ENCODE measurements at places on chromosomes 1 and 21. TPM values are rescaled to one million over a fixed set of nuclear protein-coding genes. Genes with fewer than 3 reads are reported as not detected.

C1orf210 gene
- not detected for total RNA-seq

KRTAP19-1 gene
- total RNA-seq: not detected

TNFRSF14 gene
- 183 TPM for total RNA-seq

CFAP74 gene
- not detected for total RNA-seq

SLC35F3 gene
- 0.49 TPM for total RNA-seq

ANKRD45 gene
- total RNA-seq: not detected

MECR gene
- 33.0 TPM for total RNA-seq

CA14 gene
- total RNA-seq: not detected

MROH9 gene
- not detected for total RNA-seq

LRRC3 gene
- total RNA-seq: 4.8 TPM

- DNase-seq: no peak
Observed at GRCh38 chr1:183859119-183859518, 54.2 kb downstream of the RGL1 start.

DNA sequence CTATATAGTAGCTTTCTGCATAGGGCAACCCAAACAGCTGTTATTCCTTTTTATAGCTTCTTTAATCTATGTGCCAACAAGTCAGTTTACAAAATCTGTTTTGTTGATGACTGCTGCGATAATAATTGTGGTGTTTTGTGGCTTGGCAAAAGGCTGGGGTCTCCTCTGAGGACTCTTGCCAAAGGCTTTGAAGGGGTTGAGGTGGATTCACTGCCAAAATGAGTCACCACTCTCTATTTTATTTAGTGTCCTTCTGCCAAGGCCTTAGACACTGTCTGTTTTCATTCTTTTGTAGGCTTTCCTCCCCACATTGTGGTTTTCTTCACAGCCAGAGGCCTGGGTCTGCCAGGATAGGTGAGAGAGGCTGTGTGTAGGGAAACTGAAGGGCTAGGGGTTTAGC is 161.8 kb downstream of the NFIA start:
- DNase-seq: no peak

- DNase-seq: no peak
Observed at GRCh38 chr1:113868387-113869083, 3.0 kb downstream of the PTPN22 start.

DNA sequence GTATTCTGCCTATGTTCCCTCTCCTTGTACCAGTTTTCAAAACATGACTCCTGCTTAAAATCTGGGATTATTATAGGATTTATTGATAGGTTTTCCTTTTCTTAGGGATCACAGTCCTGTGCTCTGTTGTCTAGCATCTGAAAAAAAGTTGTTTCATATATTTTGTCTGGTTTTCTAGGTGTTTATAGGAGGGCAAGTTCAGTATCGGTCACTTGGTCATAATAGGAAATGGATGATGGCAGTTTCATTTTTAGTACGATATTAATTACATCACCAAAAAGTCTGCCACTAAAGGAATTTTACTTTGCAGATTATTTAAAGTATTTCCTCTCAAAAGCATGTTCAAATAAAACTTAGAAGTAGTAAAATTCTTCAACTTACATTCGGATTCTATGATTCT is 94.4 kb downstream of the RASAL2 start:
- DNase-seq: no peak

DNA sequence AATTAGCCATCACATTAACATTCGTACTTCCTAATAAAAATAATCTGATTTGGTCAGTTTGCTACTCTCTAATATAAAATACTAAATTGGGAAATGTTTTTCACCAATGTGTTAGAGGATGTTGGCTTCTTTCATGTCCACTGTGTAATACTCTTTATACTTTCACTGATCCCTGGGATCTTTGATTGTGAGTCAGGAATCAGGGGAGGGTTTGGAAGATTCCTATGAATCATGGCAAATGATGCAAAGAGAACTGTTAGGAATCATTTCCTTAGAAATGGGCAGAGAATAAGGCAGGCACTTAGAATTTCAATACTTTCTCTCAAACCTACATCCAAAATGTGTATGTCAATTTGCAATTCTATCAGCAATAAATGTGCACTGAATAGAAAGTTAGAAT is 31.0 kb downstream of the KRTAP24-1 start:
- no peak for DNase-seq

- DNase-seq: no peak
Observed at GRCh38 chr1:46643368-46643775, 24.8 kb downstream of the ATPAF1 start.

- no peak for DNase-seq
Observed at GRCh38 chr1:84754386-84754703, 64.1 kb upstream of the SSX2IP start.

DNA sequence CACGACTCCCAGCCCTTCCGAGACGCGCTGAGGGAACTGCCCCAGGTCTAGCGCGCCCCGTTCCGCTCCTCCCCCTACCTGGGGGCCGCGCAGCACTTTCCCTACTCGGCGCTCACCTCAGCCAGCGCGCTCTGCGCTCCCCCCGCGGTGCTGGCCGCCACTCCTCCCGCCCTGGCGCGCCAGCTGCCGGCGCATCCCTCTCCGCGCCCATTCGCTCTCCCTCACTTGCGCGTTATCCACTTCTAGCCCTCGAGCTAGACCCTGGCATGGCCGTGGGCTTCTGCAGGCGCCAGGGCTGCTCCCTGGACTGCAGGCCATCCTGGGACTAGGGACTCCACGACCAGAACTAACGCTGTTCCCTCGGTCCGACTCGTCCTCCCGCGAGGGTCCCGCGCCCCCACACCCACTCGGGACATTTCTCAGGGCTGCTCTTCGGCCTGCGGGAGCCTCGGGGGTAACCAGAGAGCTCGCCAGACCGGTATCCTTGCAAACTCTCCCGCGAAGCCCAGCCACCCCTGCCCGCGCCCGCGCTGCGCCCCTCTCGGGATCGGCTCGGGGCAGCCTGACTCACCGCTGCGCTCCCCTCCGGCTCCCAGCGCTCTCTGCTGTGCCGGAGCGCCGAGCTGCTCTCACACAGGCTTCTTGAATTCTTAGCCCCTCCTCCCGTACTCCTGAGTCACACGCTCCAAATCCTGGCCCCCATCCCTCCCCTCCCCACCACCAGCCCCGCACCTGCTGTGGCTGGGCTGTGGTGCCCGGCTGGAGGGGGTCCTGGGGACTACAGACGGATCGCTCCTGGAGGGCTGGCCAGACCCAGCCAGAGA is at the start of gene NGF:
TSS of gene NGF (minus strand) at position 617 of the 824 bp plus-strand sequence. CDS start 51,454 bp downstream, outside the sequence.
- no peak for DNase-seq

DNA sequence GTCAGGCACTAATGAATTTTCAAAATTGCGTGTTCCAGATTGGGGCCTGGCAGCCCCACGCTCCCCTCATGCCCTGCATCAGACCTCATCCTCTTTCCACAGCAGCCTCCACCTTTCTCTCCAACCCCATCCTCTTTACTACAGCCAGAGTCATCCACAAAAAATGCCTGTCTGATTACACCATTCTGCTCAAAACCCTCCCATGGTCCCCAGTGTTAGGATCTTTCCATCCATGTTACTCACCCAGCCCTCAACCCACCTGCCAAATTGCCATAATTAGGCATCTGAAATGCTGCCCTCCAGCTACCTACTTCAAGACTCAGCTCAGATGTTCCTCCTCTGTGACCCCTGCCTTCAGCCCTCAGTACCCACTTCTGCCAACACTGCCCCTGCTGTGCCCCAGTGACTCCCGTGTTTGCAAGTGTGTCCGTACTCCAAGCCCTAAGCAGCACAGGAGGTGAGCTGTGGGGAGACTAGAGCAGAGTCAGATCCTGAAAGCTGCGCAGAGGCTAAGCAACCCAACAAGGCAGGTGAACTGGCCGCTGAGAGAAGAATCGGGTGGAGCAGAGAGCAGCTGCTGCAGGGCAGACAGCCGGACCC is 715 bp upstream of the ARTN start:
- DNase-seq: no peak

DNA sequence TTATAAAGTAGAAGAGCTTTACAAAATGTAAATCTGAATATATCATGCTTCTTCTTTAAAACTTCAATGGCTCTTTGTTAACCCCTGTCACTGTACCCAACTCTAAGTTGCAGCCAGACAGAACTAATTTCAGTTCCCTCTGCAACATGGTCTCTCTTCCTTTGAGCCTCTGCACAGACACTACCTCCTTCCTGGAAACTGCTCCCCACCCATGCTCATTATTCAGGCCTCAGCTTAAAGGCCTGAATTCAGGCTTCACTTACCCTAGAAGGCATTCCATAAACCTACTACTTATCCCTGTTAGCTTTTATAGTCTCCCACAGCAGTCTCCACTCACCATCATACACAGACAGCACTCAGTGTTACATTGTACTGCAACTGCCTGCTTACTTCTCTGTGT is 2.6 kb upstream of the EEIG2 start:
- no peak for DNase-seq

GRCh38 chr1:52423771-52424170 is 19.4 kb downstream of the PRPF38A start:
- DNase-seq: peak; percentile 48

GRCh38 chr1:182126272-182126800 is 64.8 kb upstream of the ZNF648 start:
- DNase-seq: no peak

DNA sequence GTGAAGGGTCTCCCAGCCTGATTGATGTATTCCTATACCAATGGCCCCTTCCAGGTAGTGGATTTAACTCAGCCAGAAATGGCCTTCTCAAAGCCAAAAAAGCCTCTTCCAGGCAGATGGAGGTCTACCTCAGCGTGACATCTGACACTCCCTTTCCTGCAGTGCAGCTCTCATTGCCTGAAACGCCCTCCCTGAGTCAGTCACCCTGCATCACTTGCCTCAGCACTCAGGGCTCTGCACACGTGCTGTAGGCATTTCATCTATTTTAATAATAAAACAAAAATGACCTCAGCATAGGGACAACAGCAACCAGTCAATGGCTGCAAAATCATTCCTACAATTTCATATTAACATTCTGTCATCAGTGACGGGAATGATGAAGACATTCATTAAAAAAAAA is 64.4 kb upstream of the GJA5 start:
- no peak for DNase-seq

DNA sequence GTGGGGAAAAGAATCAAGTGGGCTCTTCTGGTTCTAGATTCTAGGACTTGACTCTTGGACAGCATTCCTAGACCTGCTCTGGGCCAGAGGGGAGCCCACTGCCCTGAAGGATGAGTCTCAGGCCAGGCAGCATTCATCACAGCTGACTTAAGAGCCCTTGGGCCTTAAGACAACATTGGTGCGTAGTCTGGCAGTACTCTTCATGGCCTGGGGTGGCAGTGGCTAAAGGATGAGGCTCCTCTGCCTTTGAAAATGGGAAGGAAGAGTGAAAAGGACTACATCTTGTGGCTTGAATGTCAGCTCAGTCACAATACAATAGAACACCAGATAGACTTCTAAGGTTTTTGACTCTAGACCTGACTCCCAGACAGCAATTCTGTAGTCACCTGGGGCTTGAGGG is 1415.1 kb upstream of the PRMT6 start:
- no peak for DNase-seq

DNA sequence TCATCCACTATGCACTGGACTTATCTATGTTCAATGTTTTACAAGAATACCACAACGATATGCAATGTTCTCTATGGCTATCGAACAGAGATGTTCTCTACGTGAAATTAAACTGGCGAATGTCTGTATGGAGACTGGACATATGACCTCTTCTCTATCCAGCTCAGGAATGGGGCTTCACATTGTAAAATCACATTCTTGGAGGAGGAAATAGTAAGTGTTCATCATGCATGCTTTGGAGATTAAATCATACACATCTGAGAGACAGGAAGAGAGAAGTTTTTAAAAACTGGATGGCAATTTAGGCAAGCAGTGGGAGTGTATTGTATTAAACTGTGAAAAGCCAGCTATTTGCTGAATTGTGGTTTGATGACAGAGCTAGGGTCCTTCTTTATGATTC is 47.9 kb upstream of the RGL1 start:
- no peak for DNase-seq

GRCh38 chr1:190963321-190963720 is 485.7 kb upstream of the BRINP3 start:
- no peak for DNase-seq

DNA sequence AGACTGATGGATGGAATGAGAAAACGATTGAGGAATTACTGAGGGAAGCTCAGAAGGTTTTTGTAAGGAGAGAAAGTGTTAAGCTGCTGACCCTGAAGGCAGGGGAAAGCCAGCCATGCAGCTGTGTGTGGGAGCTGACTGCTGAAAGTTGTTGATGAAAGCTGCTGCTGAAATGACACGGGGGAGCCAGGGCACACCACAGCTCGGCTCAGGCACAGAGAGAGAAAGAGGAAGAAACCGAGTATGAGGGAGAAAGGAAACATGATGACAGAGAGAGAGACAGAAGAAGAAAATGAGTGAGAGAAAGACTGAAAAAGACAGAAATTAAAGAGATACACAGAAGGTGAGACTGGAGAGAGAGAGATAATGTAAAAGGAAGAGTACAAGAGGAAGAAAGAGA is 115.5 kb downstream of the LRRC53 start:
- DNase-seq: no peak

DNA sequence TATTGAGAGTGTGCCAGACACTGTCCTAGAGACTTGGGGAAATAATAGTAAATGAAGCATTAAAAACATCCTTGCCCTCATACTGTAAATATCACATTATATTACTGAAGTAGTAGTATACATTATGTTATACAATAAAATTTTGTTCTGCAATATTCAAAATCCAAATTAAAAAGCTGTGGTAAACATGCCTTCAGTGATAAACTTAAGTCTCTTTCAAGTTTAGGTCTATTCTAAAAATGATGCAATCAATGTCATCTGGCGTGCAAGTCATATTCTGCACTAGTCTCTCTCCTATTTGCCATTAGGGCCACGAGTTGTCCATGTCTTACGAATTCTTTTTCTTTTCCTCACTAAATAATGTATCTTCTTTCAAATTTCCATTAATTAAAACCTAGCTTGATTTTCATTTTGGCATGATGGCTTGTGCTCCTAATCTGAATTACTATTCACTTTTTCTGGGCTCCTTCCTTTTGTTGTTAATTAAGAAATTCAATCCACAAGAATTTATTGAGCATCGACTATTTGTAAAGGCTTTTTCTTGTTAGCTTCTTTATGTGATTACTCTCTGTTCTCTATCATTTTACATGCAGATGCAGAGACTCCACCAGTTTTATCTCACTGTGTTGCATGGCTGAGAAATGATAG is 130.7 kb downstream of the COQ8A start:
- no peak for DNase-seq

- DNase-seq: no peak
Observed at GRCh38 chr1:186113461-186113860, 261.6 kb downstream of the TPR start.

DNA sequence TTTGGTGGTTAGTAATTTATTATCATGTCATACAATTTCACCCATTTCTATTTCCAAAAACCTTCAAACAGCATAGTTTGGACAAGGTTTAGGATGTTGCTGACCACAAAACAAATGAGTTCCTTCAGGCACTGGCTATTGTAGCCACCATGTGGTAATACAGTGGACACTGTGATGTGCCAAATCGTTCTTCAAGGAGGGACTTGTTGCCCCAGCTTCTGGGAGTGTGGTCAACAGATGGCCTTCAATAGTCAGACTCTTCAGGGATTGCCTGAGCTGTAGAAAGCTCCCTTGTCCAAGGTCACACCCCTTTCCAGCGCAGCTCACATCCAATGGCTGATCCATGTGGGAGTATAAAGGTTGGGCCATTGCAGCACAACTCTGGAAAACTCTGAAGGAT is 2.6 kb downstream of the PDE4B start:
- no peak for DNase-seq
